Skeletal muscle cell (primary cell): ENCODE measurements at places on chromosomes 12 and 14.

DNA sequence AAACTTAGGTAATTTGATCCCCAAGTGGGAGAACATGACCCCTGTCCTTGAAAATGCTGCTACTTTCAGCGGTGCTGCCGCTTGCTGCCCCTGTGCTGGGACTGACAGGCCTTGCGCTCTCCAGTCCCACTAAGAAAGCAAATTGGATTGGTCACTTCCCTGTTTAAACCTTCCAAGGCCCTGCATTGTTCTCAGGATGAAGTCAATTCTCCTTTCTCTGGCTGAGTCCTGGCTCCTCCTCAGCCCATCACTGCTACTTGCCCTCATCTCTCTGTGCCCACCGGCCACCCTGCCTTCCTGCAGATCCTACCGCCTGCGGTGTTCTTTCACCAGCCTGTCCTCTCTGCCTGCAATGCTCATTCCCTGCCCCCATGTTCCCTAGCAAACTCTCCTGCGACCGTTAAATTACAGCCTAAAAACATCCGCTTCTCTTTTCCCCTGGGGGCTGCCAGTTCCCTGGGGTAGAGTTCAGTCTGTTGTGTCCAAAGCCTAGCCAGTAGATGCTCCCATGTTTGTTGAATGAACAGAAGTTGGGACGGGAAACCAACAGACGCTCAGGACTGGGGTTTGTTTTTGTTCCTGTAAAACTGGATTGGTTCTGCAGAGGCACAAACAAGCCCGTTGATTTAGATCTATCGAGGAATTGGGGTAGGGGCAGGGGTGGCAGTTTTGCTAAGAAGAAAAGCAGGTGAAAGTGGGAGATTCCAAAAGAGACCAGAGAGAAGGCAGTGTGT, 127.3 kb upstream of the HIF1A start:
- DNase-seq, result no peak

GRCh38 chr14:74637178-74637550, 25.1 kb upstream of the LTBP2 start:
- DNase-seq, result no peak

DNA sequence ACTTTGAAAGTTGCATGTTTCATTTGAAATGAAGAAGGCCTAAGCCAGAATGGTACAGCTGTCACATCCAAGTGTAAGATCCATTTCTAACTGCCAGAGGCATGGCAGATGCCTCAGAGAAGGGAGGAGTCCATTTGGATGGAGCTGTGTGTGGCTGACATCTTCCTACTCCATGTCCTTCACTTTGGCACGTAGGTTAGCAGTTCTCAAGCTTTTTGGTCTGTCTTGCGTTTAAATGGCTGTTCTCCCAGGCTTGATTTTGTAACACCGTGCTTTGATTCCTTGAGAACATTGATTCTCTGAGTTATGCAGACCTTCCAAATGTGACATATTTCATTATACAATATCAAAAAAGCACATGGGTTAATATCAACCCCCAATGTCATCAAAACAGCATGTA, 23.4 kb downstream of the EML1 start:
- no peak for DNase-seq

- DNase-seq, result no peak
These were observed 1253.9 kb downstream of the SLC16A7 start for GRCh38 chr12:60849723-60850122.

- DNase-seq, result no peak
These were observed 3.3 kb downstream of the WASHC4 start for GRCh38 chr12:105110851-105111250.

GRCh38 chr12:242496-242895, 20.1 kb downstream of the SLC6A13 start:
- no peak for DNase-seq

GRCh38 chr14:58607131-58607951, 30.4 kb upstream of the DACT1 start:
- DNase-seq, result no peak

- no peak for DNase-seq
These were observed 4.5 kb upstream of the RFC5 start for GRCh38 chr12:118011961-118012360.
